T-helper 2 cell treated with Interferon-gamma antibody and Interleukin-4, amounts not matched to agents 5 μg/mL and 100 μg/mL, for 36 hours (primary cell): ENCODE measurements at places on chromosomes 3 and 15.
A peak's percentile ranks its signal among the peaks of the same experiment; 100 is the strongest.

GRCh38 chr3:158103887-158104327 lies 2.3 kb downstream of the SHOX2 start:
- peaks cover 93% of the 10 kb centered on the region for H3K27me3 ChIP-seq
- H3K36me3 ChIP-seq = peaks cover 1% of the 10 kb centered on the region
- DNase-seq = no peak
- peak overlapping the region; percentile 61 for H3K4me3 ChIP-seq
- H3K27ac ChIP-seq = peak overlapping the region; percentile 34

GRCh38 chr3:174202561-174202960 lies 656.6 kb upstream of the NAALADL2 start:
- no peak overlapping the region for H3K27ac ChIP-seq
- H3K4me3 ChIP-seq = no peak overlapping the region
- no peaks in the 10 kb centered on the region for H3K27me3 ChIP-seq

GRCh38 chr15:99978426-99978825 lies 245.2 kb upstream of the LYSMD4 start:
- no peaks in the 10 kb centered on the region for H3K4me1 ChIP-seq
- H3K36me3 ChIP-seq = no peaks in the 10 kb centered on the region
- H3K4me3 ChIP-seq = no peak overlapping the region
- no peak for DNase-seq
- H3K27me3 ChIP-seq = no peaks in the 10 kb centered on the region

DNA sequence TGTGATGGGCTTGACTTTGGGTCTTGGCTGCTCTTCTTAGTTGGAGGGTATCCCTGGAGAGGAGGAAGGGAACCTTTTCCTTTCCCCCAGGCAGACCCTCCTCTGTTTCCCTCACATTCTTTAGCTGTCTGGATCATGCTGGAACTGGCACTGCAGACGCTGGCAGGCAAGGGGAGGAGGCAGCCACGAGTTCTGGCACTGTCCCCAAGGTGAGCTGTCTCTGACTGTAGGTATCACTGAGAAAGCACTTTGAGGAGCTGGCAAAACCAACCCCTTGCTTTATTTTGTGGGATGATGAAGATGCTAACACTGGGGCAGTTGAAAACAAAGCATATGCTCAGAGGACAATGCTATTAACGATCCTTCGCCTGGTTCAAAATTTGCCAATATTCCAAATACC lies 175.0 kb downstream of the SOX2 start:
- H3K4me1 ChIP-seq = no peaks in the 10 kb centered on the region
- H3K27ac ChIP-seq = no peak overlapping the region
- H3K36me3 ChIP-seq = no peaks in the 10 kb centered on the region

DNA sequence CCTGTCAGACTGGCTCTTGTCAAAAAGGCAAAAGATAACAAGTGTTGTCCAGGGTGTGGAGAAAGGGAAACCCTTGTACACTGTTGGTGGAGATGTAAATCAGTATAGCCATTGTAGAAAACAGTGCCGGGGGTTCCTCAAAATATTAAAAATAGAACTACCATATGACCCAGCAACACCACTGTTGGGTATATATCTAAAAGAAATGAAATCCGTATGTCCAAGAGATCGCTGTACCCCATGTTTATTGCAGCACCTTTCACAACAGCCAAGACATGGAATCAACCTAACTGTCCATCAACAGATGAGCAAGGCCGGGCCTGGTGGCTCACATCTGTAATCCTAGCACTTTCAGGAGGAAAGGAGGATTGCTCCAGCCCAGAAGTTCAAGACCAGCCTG lies 6.2 kb downstream of the CYFIP1 start:
- no peaks in the 10 kb centered on the region for H3K36me3 ChIP-seq
- DNase-seq = no peak
- peaks cover 7% of the 10 kb centered on the region for H3K27me3 ChIP-seq
- H3K4me1 ChIP-seq = peaks cover 8% of the 10 kb centered on the region

GRCh38 chr3:169400874-169401273 lies 262.6 kb downstream of the MECOM start:
- H3K4me1 ChIP-seq = no peaks in the 10 kb centered on the region
- no peaks in the 10 kb centered on the region for H3K36me3 ChIP-seq
- no peaks in the 10 kb centered on the region for H3K27me3 ChIP-seq
- no peak for DNase-seq
- no peak overlapping the region for H3K27ac ChIP-seq

DNA sequence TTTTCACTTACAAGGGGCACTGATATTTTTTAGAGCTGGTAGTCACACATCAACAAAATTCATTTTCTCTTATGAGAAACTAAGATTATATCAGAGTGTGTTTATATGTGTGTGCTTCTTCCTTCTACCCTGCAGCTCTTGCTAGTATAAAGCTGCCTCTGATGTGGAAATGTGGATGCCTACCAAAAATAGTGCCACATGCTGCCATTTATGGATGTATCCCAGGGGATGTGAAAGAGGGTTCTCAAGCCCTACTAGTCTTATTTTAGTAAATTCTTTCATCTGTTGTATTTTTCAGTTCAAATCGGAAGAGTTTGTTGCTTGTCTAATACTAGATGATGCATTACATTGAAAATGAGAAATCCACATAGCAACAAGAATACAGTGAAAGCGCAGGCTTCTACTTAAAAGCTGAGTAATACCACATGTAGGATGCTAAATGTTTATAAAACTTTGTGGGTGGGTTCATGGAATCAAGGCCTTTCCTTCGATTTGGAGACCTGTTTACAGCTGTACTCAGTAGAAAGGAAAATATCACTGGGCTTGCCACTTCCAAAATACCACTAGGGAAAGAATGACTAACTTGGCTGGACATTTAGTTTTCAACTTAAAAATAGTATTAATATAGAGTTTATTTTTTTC lies 399.2 kb downstream of the EPHA3 start:
- H3K4me3 ChIP-seq = no peak overlapping the region
- no peaks in the 10 kb centered on the region for H3K27me3 ChIP-seq
- no peaks in the 10 kb centered on the region for H3K4me1 ChIP-seq
- H3K27ac ChIP-seq = no peak overlapping the region
- DNase-seq = no peak

GRCh38 chr15:37764733-37765191 lies 169.7 kb upstream of the TMCO5A start:
- DNase-seq = no peak
- H3K27ac ChIP-seq = no peak overlapping the region
- no peaks in the 10 kb centered on the region for H3K4me1 ChIP-seq
- no peaks in the 10 kb centered on the region for H3K36me3 ChIP-seq

DNA sequence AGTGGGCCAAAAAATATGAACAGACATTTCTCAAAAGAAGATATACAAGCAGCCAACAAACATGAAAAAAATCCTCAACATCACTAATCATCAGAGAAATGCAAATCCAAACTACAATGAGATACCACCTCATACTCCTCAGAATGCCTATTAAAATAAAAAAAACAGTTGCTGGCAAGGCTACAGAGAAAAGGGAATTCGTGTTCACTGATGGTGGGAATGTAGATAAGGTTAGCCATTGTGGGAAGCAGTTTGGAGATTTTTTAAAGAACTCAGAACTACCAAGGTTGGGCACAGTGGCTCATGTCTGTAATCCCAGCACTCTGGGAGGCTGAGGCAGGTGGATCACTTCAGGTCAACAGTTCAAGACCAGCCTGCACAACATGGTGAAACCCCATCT lies 27.8 kb upstream of the C15orf40 start:
- H3K4me1 ChIP-seq = peaks cover 19% of the 10 kb centered on the region
- peaks cover 76% of the 10 kb centered on the region for H3K36me3 ChIP-seq
- DNase-seq = no peak
- no peak overlapping the region for H3K27ac ChIP-seq

DNA sequence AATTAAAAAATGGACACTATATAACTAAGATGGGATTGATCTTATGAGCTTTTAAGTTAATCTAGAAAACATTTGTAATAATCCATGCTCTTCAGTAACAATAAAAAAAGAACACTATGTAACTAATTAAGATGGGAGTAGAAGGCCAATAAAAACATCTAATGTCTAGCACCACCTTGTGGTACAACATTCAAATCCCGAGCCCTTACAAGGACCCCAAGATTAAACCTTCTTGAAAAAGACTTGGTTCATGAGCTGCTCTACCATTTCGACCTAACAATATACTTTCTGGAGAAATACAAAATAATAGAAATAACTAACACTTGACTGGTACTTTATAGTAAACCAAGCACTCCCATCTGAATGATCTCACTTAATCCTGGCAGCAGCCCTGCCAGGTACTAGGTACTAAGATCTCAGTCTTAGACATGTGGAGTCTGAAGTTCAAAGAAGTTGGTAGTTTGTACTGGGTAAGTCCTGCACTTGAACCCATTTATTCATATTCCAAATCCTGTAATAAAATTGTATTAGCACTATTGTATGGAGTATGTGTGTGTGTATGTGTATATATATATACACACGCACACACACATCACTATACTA lies 21.8 kb downstream of the METTL6 start:
- peaks cover 8% of the 10 kb centered on the region for H3K4me1 ChIP-seq
- no peak overlapping the region for H3K4me3 ChIP-seq
- H3K27ac ChIP-seq = no peak overlapping the region
- H3K36me3 ChIP-seq = peaks cover 3% of the 10 kb centered on the region
- no peaks in the 10 kb centered on the region for H3K27me3 ChIP-seq

- H3K4me3 ChIP-seq = no peak overlapping the region
- H3K4me1 ChIP-seq = no peaks in the 10 kb centered on the region
- DNase-seq = no peak
Observed at GRCh38 chr3:65412588-65412987, 626.1 kb downstream of the MAGI1 start.

DNA sequence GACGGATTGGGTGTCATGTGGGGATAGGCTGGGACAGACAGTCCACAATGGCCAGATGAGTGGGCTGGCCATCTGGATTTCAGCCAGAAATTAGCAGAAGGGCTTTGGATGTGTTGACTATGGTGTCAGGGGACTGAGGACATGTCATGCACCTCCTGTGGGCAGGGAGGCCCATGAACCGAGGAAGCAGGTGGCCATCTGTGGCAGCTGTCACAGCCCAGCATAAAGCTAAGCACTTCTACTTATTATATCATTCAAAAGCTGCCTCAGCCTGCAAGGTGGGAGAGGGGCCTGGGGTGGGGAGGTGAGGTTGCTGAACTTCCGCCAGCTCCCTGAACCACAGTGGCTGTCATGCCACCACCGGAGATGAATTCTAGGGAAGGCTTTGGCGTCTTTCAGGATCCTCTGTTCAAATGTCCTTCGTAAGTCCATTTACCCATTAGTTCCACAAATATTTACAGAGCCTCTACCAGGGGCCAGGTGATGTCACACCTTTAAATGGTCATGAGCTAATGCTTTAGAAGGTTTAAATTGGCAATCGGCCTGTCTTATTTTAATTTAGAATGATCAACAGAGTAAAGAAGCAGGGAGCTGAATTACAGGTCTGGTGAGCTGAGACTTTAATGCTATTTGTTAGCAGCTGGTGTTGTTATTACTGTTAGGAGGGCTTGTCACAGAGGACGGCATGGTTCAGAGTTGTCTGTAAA lies 23.6 kb upstream of the CAV3 start:
- no peaks in the 10 kb centered on the region for H3K4me1 ChIP-seq
- no peaks in the 10 kb centered on the region for H3K36me3 ChIP-seq
- H3K27me3 ChIP-seq = no peaks in the 10 kb centered on the region
- DNase-seq = no peak
- H3K27ac ChIP-seq = no peak overlapping the region
- H3K4me3 ChIP-seq = no peak overlapping the region

DNA sequence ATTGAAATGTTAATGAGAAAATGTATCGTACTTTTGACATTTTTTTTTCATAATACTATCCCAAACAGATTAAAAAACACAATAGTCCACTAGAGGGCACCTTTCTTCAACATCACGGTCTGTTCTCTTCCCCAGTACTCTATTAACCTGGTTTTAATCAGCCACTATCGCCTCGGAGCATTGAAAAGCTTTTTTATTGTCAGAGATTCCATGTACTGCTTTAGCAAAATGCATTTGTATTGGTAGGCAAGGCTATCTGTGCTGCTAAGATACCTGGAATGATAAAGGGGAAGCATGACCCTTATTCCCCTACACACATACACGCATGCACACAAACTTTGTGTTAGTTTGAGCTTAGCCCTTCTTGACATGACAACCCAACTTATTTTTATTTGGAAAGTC lies 160.1 kb upstream of the IL12A start:
- no peaks in the 10 kb centered on the region for H3K4me1 ChIP-seq
- H3K36me3 ChIP-seq = no peaks in the 10 kb centered on the region
- no peak overlapping the region for H3K4me3 ChIP-seq
- DNase-seq = no peak
- H3K27ac ChIP-seq = no peak overlapping the region

- H3K4me1 ChIP-seq = peaks cover 69% of the 10 kb centered on the region
- H3K36me3 ChIP-seq = peaks cover 13% of the 10 kb centered on the region
- peak; percentile 62 for DNase-seq
- peaks cover under 1% of the 10 kb centered on the region for H3K27me3 ChIP-seq
- H3K27ac ChIP-seq = peak overlapping the region; percentile 94
- H3K4me3 ChIP-seq = peak overlapping the region; percentile 75
Observed at GRCh38 chr15:60582370-60583036, 103.6 kb upstream of the ICE2 start.

DNA sequence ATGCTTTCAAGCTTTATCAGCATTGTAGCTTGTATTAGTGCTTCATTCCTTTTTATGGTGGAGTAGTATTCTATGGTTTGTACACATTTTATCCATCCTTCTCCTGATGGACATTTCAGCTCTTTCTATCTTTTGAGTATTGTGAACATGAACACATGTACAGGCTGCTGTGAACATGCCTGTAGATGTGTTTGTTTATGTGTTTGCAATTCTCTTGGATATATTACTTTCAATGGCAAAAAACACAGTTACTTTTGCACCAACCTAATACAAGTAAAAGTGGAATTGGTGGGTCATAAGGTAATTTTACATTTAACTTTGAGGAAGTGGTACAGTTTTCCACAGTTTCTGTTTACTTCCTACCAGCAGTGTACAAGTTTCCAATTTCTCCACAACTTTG lies 180.4 kb downstream of the FNDC3B start:
- H3K4me3 ChIP-seq = no peak overlapping the region
- peaks cover 10% of the 10 kb centered on the region for H3K4me1 ChIP-seq
- H3K27me3 ChIP-seq = no peaks in the 10 kb centered on the region
- H3K27ac ChIP-seq = no peak overlapping the region
- H3K36me3 ChIP-seq = peaks cover 3% of the 10 kb centered on the region

DNA sequence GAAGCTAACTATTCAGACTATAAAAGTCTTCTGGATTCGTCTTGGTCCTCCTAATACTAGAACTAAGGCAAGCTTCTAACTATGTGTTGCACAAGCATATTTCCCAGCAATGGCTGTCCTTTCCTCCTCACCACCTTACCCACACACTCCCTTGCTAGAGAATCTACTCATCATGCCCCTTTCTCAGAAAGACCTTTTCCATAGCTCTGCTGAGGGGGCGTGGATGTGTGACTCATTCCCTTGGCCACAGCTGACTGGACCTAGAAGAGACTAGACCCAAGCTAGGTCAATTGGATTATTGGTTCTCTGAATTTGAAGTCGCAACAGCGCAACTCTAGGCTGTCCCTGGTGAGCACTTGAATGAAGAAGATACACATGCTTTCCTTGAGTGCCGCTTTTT lies 47.1 kb downstream of the ERC2 start:
- H3K4me3 ChIP-seq = no peak overlapping the region
- no peak overlapping the region for H3K27ac ChIP-seq
- no peaks in the 10 kb centered on the region for H3K4me1 ChIP-seq
- no peaks in the 10 kb centered on the region for H3K36me3 ChIP-seq
- DNase-seq = no peak
